ENCODE measurements at places on chromosomes 2 and 18.
A peak's percentile ranks its signal among the peaks of the same experiment; 100 is the strongest.

- DNase-seq: peak; percentile 78
Measured at GRCh38 chr2:241796610-241797138, 12.3 kb upstream of the NEU4 start.

GRCh38 chr2:30512243-30512886 is 65.3 kb downstream of the LCLAT1 start:
- no peak for DNase-seq

GRCh38 chr2:14011190-14011589 is 621.3 kb upstream of the LRATD1 start:
- no peak for DNase-seq

- DNase-seq: no peak
Measured at GRCh38 chr18:10951631-10952544, 197.5 kb downstream of the PIEZO2 start.

DNA sequence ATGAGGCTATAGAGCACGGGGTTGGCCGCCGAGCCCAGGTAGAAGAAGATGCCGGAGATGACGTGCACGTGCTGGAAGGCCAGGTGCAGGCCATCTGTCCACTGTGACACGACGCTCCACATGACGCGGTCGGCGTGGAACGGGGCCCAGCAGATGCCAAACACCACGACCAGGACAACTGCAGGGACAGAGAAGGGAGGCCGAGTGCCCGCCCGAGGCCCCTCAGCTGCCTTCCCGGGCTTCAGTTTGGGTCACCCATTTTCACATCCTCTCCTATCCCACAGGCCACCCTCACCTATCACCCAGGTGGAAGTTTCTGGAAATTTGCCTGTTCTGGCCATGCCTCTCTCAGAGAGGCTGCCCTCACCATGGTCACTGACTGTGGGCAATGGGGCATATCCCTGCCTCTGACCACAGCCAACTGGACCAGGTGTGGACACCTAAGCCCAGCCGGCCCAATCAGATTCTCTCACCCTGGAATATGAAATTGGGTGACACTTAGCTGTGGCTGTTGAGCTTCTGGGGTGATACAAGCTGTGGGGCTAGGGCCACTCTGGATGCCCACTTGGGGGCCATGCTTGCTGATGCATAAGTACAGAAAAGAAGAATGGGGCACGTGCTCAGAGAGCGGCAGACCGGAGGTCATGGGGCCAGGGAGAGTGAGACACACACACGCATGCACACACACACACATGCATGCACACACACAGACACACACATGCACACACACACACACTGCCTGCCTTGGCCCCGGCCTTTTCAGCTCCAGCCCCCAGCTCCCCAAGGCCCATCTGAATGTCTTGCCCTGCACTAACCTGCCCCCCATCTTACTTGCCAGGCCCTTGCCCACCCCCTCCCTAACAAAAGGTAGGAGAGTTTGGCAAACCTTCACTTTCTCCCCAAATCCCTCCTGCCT is 4.7 kb downstream of the NMUR1 start:
- DNase-seq: no peak

GRCh38 chr2:160433466-160434140 is 60.0 kb downstream of the RBMS1 start:
- DNase-seq: no peak

DNA sequence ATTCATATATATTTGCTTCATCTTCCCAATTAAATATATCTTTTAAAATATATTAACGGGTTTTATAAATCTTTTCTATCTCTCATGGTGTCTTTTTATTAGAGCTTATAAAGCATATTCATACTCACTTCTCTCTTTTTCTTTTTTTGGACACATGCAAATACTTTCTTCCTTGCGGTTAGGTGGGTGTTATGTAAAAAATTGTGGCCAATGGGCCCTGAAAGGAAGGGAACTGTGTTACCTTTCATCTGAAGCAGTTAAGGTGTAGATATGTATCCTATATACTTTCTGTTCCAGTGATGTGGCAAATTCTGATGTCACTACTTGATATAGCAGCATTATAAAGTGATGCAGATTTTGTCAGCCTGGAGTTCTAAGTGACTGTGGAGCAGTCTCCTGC is 714.5 kb downstream of the PLCL1 start:
- DNase-seq: no peak

- no peak for DNase-seq
Measured at GRCh38 chr2:70718241-70718640, 49.8 kb downstream of the ADD2 start.

- DNase-seq: no peak
Measured at GRCh38 chr2:151996243-151997003, 102.4 kb downstream of the CACNB4 start.

DNA sequence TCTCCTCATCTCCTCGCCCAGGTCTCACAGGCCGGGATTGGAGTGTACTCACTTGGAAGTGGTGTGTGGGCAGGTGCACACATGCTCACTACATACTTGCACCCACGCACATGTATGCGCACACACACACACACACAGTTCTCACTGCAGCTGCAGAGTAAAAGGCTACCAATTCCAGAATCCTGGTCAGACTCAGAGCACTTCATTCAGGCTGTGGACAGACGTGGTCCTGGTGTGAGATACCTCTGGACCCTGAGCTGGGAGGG is 19.4 kb downstream of the CELF4 start:
- DNase-seq: no peak

- no peak for DNase-seq
Measured at GRCh38 chr2:136122661-136123060, 4.7 kb upstream of the CXCR4 start.

DNA sequence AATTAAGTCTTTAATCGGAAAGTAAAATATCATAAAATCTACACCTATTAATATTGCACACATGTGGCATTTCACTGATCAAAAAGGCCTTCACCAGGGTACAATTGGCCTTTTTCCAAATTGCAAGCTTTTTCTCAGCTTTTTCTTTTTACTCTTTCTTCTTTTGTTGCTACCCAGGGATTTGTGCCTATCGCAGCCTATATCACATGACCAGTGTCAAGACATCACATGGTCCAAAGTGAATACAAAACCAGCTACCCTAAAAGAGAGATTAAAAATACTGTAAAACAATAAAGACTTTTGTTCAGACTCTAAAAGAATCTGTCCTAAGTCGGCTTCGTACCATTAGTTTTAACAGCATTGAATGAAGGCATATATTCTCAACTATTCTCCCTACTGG is 15.0 kb upstream of the OTX1 start:
- no peak for DNase-seq

- peak; percentile 1 for DNase-seq
Measured at GRCh38 chr18:9712611-9713010, 4.5 kb downstream of the RAB31 start.

DNA sequence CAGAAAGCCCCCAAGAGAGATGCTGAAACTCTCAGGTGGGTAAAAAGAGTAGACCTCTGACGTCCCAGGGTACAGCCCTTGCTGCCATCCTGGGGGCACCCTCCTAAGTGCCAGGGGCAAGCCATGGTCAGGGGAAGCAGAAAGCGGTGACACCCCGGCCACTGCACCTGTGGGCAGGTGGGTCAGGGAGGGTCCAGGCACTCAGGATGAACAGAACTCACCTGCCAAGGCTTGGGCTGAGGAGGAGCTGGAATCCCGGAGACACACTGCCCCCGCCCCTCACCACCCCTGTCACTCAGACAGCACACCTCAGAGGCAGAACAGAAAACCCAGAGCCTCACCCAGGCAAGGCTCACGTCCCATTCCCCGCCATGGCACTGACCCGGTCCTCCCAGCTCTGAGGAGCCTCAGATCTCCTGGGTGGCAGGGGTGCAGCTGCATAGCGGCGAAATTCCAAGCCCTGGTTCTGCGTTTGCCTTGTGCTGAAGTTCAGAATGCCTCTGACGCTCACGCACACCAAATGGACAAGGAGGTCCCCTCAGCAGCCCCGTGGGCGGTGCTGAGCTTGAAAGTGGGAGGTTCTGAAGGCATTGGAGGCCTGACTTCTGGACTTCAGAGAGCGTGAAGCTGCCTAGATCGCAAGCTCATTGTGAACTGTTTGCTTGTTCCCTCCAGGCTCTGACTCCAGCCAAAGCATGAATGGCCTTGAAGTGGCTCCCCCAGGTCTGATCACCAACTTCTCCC is 4.3 kb downstream of the GPR17 start:
- no peak for DNase-seq

DNA sequence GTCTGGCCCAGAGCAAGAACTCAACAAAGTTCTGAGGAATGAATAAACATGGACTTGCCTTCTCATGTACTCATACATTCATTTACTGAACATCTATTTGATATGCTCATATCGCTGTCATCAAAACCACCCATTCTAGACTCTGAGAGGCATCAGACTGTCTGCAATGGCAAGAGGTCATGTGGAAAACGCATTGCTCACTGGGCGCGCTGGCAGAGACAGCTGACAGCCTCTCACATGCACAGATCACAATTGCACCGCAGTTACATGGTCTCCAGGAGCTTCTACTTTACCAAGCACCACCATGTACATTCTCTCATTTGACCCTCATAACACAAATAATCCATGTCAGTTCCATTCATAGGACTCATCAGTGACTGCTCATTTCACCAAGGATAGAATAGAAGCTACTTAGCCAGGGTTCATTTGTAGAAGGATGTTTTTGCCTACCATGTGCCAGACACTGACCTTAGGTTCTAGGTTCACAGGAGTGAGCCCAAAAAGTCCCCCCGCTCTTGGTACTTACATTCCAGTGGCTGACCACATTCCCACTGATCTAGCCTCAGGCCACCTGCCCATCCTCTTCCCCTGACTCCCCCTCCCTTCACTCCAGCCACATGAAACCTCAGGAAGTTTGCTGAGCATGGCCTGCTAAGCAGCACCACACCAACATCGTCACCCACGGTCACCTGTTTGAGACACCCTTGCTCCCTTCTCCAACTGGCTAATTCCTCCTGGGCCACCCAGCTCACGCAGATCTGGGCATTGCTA is 6.1 kb downstream of the FAM124B start:
- no peak for DNase-seq

- no peak for DNase-seq
Measured at GRCh38 chr2:200614249-200614648, 28.4 kb downstream of the AOX1 start.

GRCh38 chr2:225002039-225002655 is 40.1 kb downstream of the DOCK10 start:
- no peak for DNase-seq

- DNase-seq: no peak
Measured at GRCh38 chr18:31643003-31643402, 41.4 kb downstream of the B4GALT6 start.

DNA sequence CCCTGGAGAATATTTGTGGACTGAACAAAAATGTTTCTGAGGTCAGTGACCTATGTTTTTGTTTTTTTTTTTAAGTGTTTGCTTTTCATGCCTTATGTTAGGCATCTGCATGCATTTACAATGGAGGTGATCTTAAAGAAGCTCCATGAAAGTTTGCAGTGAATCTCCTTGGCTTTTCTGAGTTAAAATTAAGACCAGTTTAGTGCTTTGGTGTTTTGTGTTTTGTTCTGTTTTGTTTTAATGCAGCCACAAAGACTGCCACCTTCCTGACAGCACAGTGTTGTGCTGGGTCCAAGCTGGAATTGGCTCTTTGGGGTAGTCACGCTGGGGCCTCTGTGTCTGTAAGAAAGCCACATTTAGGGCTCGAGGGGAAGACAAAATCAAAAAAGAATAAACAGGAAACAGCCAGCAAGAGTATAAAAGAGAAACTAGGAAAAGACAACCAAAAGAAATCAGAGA is 396.2 kb downstream of the ARHGAP15 start:
- no peak for DNase-seq

- no peak for DNase-seq
Measured at GRCh38 chr2:57869758-57870344, 176.8 kb upstream of the VRK2 start.

DNA sequence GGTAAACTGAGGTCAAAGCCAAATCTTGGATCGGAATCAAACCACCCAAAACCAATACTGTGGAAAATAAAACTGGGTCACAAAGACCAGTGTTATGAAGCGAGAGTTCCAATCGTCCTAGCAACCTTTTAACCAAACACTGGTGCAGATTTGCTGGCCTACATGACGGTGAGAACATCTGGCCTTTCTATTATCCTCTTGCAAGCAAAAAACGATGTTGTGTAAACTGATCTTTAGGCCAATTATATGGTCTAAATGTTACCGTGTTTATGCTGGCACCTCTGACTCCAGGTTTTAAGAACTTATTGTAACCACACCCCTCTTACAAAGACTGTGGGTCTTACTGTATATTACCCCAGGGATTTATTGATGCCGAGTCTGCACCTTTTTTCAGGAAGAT is 145.9 kb downstream of the GFPT1 start:
- no peak for DNase-seq
